Daoy (cell line): ENCODE measurements at places on chromosomes 3 and 15. TPM values are rescaled to one million over a fixed set of nuclear protein-coding genes. Genes with fewer than 3 reads are reported as not detected.

Gene LTK
- 0.40 and 0.57 TPM in 2 replicates for total RNA-seq

Gene GASK1A
- 0.11 TPM in 1 of 2 replicates, not detected in the other for total RNA-seq

Gene OSTN
- 0.11 TPM in 1 of 2 replicates, not detected in the other for total RNA-seq

Gene KNG1
- total RNA-seq, result not detected in 2 replicates

Gene TMCO5A
- total RNA-seq, result not detected in 2 replicates

Gene CCR9
- total RNA-seq, result not detected in 2 replicates

Gene INAFM2
- total RNA-seq, result 12.9 and 15.5 TPM in 2 replicates

Gene GAP43
- total RNA-seq, result 0.06 and 0.12 TPM in 2 replicates

Gene MYRIP
- not detected in 2 replicates for total RNA-seq

Gene EDC3
- 4.0 and 5.3 TPM in 2 replicates for total RNA-seq

Gene MED12L
- 1.8 and 2.7 TPM in 2 replicates for total RNA-seq

Gene CHRNB4
- total RNA-seq, result 0.06 TPM in 1 of 2 replicates, not detected in the other

Gene PLS1
- 30.5 and 31.6 TPM in 2 replicates for total RNA-seq

Gene SCN5A
- 0.17 and 0.45 TPM in 2 replicates for total RNA-seq

Gene ST6GAL1
- total RNA-seq, result 5.9 and 6.0 TPM in 2 replicates

Gene TPRG1
- total RNA-seq, result 0.54 and 0.69 TPM in 2 replicates

Gene MYEF2
- 10.9 and 13.5 TPM in 2 replicates for total RNA-seq

Gene NRROS
- 2.1 and 2.5 TPM in 2 replicates for total RNA-seq

Gene AGBL1
- not detected in 2 replicates for total RNA-seq

Gene LIPH
- total RNA-seq, result 0.63 TPM in 1 of 2 replicates, not detected in the other

Gene TMEM108
- 0.34 and 1.8 TPM in 2 replicates for total RNA-seq

Gene NANOGP8
- total RNA-seq, result not detected in 2 replicates

Gene ABHD10
- 36.3 and 40.5 TPM in 2 replicates for total RNA-seq

Gene RBPMS2
- total RNA-seq, result 0.06 TPM in 1 of 2 replicates, not detected in the other

Gene UBE2E1
- total RNA-seq, result 65.8 and 80.3 TPM in 2 replicates

Gene B3GALNT1
- 23.1 and 28.4 TPM in 2 replicates for total RNA-seq

Gene SLC2A2
- total RNA-seq, result not detected in 2 replicates

Gene ZNF717
- 4.3 and 5.0 TPM in 2 replicates for total RNA-seq
